Neural crest cell (in vitro differentiated cells): ENCODE measurements at places on chromosomes 4 and X. TPM values are rescaled to one million over a fixed set of nuclear protein-coding genes. Genes with fewer than 3 reads are reported as not detected.

SSX4B gene
- not detected in 2 replicates for total RNA-seq

GALNT7 gene
- total RNA-seq, result 34.5 and 36.2 TPM in 2 replicates

- no peak for DNase-seq
These were observed 74.3 kb upstream of the NAP1L5 start for GRCh38 chr4:88771883-88772450.

DNA sequence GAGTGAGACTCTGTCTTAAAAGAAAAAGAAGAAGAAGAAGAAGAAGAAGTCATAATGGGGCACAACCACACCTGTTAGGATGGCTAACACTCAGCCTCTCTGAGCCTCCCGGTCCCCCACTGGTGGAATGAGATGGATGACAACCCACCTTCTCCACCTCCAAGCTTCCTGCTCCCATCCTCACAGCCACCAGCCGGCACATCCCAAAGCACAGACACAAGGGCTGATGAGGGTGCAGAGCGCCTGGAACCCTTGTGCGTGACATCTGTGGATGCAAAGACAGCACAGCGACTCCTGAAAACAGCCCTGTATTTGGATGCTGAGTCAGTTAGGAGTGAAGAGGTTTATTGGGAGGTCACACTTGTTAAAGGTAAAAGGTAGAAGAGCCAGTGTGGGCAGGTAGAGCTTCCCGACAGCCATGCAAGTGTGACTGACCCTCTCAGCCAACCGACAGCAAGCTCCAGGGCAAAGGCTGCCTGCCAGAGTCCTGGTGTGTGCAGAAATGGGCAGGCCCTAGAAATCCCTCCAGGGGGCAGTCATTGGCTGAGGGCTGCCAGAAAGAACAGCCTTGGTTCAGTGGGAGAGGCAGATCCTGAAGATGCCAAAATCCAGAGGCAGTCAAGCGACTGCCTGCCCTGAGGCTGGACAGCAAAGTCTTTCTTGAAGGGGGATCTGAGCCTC, 26.6 kb upstream of the MAN2B2 start:
- peak; percentile 29 for DNase-seq

DNA sequence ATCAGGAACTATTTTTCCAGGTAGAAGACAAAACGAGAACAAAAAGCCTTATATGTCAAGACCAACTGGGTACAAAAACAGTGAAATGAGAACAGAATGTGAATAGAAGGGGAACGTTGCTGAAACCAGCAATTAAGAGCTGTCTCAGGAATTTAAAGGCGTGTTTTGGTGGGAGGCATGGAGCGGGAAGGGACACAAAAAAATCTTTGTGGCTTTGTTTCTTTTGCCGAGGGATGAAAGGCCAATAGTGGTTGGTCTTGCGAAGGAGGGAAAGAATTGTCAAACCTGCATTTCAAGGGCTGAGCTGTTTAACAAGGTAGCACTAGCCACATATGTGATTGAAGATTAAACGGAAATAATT, 103.8 kb downstream of the USP46 start:
- DNase-seq, result no peak

GRCh38 chr4:165152527-165152926, 39.9 kb upstream of the TMEM192 start:
- DNase-seq, result no peak
